ENCODE measurements at places on chromosomes 3 and 15. TPM values are rescaled to one million over a fixed set of nuclear protein-coding genes. Genes with fewer than 3 reads are reported as not detected.

ABI3BP gene
- polyA plus RNA-seq: 0.10 TPM

HRG gene
- polyA plus RNA-seq: not detected

IL5RA gene
- 0.10 TPM for polyA plus RNA-seq

FAM131A gene
- 141 TPM for polyA plus RNA-seq

ANKUB1 gene
- polyA plus RNA-seq: not detected

NANOGP8 gene
- not detected for polyA plus RNA-seq

LYSMD2 gene
- 8.3 TPM for polyA plus RNA-seq

OIP5 gene
- polyA plus RNA-seq: 0.92 TPM

MESP1 gene
- polyA plus RNA-seq: 4.8 TPM

HTR3E gene
- not detected for polyA plus RNA-seq

SLC51B gene
- polyA plus RNA-seq: not detected

CLDN18 gene
- polyA plus RNA-seq: not detected

ATG7 gene
- polyA plus RNA-seq: 28.8 TPM

MESD gene
- polyA plus RNA-seq: 14.9 TPM

GUCA1C gene
- polyA plus RNA-seq: not detected

LNP1 gene
- polyA plus RNA-seq: 19.2 TPM

PPP1R14D gene
- not detected for polyA plus RNA-seq
